ENCODE measurements at places on chromosomes 7 and 10. TPM values are rescaled to one million over a fixed set of nuclear protein-coding genes. Genes with fewer than 3 reads are reported as not detected.

PARG gene
- total RNA-seq, result 30.2 TPM

- DNase-seq, result no peak
Observed at GRCh38 chr10:34817054-34817453, 2.0 kb upstream of the PARD3 start.

- no peak for DNase-seq
Observed at GRCh38 chr7:20475756-20476155, 139.7 kb upstream of the ABCB5 start.

SLC39A12 gene
- not detected for total RNA-seq

DNA sequence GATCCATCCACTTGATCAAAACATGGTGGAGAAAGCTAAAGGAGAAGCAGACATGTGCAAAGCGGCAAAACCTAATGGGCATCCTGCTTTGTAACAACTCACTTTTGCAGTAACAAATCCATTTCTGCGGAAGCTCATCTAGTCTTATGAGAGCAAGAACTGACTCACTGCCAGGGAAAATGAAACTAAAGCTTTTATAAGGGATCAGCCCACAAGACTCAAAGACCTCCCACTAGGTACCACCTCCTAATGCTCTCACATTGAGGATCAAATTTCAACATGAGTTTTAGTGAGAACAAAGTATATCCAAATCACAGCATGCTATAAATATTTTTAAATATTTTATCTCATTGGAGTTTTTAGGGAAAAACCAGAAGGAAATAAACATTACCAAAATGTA lies 120.1 kb upstream of the GNAI1 start:
- no peak for DNase-seq

GRCh38 chr7:16688249-16688648 lies 42.3 kb downstream of the BZW2 start:
- no peak for DNase-seq

HOXA3 gene
- total RNA-seq, result not detected

DNA sequence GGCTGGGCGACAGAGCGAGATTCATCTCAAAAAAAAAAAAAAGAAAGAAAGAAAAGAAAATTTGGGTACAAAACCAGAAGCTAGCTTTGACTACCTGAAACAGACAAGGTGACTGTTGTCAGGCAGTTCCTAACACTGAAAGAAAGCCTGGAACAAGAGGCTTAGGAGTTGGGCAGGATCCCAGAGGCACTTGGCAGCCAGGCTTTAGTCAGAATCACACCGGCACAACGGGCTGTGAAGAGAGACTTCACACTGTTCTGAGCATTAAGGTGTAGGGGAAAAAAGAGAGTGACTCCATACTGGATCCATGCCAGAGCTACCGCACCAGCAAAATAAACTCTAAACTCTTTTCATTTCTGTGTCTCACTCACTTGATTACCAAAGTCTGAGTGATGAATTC lies 130.8 kb downstream of the ZNF467 start:
- DNase-seq, result no peak

- no peak for DNase-seq
Observed at GRCh38 chr7:119963654-119964053, 309.3 kb upstream of the KCND2 start.

- no peak for DNase-seq
Observed at GRCh38 chr10:70493660-70494234, 15.2 kb downstream of the PALD1 start.

DNA sequence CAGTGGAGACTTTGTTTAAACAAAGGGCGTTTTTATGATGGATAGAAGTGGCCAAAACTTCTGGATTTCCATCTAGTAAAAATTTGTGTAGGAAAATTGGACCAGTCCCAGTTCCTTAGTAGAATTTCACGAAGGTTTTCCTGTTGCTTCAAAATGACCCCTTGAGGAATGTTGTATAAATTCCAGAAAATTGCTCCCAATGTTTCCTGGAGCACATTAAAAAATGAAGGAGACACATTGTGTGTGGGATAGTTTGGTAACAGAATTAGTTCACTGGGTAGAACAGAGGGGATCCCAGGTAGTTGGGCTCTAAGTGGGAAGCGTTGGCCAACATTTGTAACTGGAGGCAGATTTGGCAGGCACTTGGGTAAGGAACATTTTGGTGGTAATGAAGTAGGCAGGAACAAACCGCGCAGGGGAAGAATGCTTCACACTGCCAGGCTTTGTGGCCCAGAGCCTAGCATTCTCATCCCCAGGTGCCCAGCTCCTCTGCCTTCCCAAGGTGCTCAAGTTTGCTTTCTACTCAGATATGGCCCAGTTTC lies 758.6 kb downstream of the AUTS2 start:
- DNase-seq, result no peak

GRCh38 chr7:24361001-24361400 lies 77.0 kb downstream of the NPY start:
- DNase-seq, result no peak

CLDN12 gene
- 1.8 TPM for total RNA-seq

DNA sequence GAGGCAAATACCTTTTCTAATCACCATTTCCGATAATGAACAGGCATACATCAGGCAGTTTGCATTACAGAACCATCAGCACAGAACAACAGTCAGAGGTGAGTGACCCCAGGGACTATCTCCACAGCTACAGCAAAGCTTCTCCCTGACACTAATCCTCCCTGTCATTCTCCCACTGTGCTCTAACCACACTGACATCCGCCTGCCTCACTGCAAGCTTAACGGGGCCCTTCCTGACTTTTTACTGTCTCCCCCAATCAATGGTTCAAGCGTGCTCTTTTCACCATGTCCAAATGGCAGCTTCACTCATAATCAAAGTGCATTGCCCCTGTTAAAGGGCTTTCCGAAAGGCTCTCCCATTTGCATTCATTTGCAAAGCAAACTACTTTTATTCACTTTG lies 196.3 kb downstream of the DNAJC1 start:
- DNase-seq, result no peak

DNA sequence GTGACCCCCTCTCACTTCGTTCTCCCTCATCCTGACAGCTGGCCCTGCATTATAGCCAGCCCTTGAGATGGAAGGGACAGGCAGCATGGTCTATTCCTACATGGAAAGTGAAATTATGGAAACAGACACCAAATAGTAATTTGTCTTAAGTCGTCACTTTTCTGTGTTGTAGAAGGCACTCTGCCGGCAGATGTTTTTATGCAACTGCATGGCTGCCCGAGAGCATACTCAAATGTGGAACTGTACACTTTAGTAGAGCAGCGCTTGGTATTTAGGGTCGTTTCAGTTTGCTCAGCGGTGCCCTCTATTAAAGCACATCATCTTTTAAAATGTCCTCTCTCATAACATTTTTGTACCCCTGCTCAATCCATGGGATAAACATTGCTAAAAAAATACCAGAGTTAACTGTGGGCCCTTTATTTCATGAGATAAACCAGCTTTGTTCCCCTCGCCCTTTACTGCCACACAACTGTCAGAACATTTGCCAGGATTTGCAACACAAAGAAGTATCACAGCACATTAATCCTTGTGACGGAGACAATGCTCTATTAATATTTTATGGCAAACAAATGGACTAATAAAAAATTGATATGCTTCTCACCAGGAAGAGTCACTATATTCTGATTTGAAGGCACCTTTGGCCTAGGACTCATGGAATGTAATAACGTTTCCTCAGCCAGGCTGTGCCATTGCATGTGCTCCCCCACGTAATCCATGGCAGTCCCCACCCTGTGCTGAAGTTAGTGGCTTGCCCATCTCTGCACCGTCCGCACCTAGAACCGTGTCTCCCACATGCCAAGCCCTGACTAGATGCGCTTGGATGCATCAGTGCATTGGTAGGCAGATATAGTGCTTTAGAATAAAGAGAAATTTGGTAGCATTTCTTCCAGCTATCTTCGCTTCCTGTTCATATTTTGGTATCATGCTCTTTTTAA lies 221.3 kb downstream of the PAXIP1 start:
- DNase-seq, result no peak

SH2B2 gene
- 2.5 TPM for total RNA-seq

ASZ1 gene
- total RNA-seq, result not detected

COL17A1 gene
- total RNA-seq, result not detected

- no peak for DNase-seq
Observed at GRCh38 chr10:85673270-85673669, 693.3 kb downstream of the GRID1 start.

GRCh38 chr10:125659071-125659470 lies 23.9 kb downstream of the TEX36 start:
- DNase-seq, result no peak

GRCh38 chr7:132755538-132756483 lies 179.5 kb upstream of the PLXNA4 start:
- DNase-seq, result no peak

GJD4 gene
- total RNA-seq, result not detected

PITX3 gene
- not detected for total RNA-seq

GRCh38 chr7:127628445-127628844 lies 10.5 kb upstream of the PAX4 start:
- no peak for DNase-seq

- no peak for DNase-seq
Observed at GRCh38 chr10:29411666-29412315, 122.9 kb downstream of the LYZL1 start.

CLEC2L gene
- total RNA-seq, result not detected

- no peak for DNase-seq
Observed at GRCh38 chr10:24694086-24694485, 29.6 kb downstream of the ARHGAP21 start.

- no peak for DNase-seq
Observed at GRCh38 chr10:122404576-122404975, 30.1 kb downstream of the PLEKHA1 start.

- DNase-seq, result no peak
Observed at GRCh38 chr10:105969884-105970377, 1194.6 kb downstream of the SORCS1 start.

GRCh38 chr10:104259999-104260774 lies 5.5 kb downstream of the GSTO1 start:
- no peak for DNase-seq

DNA sequence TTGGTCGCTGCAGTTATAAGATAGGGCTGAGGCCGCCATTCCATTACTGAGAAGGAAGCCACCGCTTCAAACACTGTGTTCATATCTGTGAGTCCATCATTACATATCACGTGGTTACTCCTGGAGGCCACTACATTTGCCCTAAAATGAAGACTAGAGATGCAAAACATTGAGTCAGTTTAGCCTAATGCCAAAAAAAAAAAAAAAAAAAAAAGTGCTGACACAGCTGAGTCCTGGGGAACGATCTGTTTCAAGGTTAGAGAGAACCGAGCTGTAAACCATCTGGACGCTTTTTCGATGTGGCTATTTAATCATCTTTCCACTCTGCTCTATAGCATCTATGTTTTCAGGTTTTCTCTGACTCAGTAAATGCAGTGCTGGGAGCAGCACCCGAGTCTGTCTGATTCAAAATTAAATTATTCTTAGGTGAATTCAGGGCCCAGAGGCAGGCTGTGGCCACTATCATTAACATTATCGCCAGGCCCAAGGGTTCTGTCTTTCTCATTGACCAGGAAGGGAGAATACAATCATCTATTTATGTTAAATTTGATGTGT lies 449.1 kb downstream of the PAXIP1 start:
- DNase-seq, result no peak

- no peak for DNase-seq
Observed at GRCh38 chr7:4834601-4835397, 27.0 kb downstream of the PAPOLB start.

- no peak for DNase-seq
Observed at GRCh38 chr10:3906511-3907111, 121.6 kb upstream of the KLF6 start.

DNA sequence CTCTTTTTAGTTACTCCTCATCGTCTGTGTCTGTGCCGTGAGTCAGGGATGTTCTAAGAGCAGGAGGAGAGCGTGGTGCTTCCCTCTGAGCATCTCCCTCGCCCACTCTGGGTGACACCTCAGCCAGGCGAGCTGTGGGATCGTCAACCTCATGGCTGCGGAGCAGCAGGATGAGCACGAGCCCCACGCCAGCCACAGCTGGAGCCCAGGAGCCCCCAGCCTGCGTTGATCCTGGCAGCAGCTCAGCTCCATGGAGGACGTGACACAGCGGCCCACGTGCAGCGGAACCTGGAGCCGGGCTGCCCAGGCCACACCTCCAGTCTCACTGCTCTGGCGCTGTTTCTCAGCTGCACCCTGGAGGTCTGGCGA lies 512.0 kb downstream of the PTPRN2 start:
- DNase-seq, result no peak

SH2D4B gene
- 0.23 TPM for total RNA-seq

DNA sequence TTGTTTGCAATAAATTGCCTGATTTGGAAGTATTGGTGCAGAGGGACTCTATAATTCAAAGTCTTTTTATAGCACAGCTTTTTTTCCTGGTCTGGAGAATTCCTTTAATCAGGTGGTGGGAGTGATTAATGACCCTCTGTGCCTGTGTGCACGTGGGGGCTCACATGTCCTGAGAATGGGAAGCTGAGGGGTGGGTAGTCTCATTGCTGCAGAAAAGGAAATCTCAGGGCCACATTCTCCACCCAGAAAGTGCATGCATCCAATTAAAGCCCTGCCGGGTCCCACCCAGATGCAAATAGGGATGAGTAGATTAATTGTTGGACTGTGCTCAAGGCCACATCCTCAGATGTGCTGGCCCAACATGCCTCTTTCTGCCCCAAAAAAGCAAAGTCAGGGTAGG lies 324.7 kb downstream of the CXCL12 start:
- DNase-seq, result no peak

Data from T-cell (primary cell).